ENCODE measurements at places on chromosomes 13 and 19. TPM values are rescaled to one million over a fixed set of nuclear protein-coding genes. Genes with fewer than 3 reads are reported as not detected.
A peak's percentile ranks its signal among the peaks of the same experiment; 100 is the strongest.

Gene MEF2B
- 2.9 TPM for total RNA-seq

Gene CGB8
- total RNA-seq: not detected

Gene ENOX1
- total RNA-seq: 4.5 TPM

Gene CYP4F8
- total RNA-seq: not detected

Gene NEK5
- 0.13 TPM for total RNA-seq

GRCh38 chr13:41222259-41222852 lies 28.0 kb upstream of the KBTBD7 start:
- peak; percentile 66 for DNase-seq

GRCh38 chr13:61180234-61180633 lies 235.4 kb downstream of the PCDH20 start:
- no peak for DNase-seq

DNA sequence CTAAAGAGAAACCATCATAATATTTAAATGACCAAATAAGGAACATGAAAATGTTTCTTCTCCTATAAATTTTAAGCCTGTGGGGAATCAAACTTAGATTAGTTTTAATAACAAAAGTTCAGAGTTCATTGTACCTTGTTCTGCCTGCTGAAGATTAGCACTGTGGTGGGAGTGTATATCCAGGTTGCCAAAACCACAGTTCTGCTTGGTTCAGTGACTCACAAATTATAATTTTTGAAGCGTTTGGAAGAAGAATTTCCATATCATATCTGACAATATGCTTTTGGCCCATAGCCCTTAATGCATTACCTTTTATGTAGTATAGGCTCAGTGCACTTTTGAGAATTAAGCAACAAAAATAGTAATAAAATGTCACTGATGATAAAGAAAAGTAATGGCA lies 545.2 kb downstream of the GPC6 start:
- DNase-seq: no peak

DNA sequence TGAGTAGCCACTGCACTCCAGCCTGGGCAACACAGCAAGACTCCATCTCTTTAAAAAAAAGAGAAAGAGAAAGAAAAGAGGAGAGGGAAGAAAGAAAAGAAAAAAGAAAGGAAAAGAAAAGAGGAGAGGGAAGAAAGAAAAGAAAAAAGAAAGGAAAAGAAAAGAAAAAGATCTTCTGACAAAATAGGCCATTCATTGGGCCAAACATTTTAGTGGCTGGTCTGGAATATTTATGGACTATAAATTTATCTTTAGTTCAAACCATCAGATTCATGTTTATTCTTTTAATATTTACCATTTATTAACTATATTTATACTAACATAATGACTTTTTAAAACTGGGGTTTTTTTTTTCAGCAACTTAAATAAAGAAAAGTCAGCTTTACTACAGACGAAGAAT lies 85.6 kb upstream of the KLF5 start:
- DNase-seq: no peak

DNA sequence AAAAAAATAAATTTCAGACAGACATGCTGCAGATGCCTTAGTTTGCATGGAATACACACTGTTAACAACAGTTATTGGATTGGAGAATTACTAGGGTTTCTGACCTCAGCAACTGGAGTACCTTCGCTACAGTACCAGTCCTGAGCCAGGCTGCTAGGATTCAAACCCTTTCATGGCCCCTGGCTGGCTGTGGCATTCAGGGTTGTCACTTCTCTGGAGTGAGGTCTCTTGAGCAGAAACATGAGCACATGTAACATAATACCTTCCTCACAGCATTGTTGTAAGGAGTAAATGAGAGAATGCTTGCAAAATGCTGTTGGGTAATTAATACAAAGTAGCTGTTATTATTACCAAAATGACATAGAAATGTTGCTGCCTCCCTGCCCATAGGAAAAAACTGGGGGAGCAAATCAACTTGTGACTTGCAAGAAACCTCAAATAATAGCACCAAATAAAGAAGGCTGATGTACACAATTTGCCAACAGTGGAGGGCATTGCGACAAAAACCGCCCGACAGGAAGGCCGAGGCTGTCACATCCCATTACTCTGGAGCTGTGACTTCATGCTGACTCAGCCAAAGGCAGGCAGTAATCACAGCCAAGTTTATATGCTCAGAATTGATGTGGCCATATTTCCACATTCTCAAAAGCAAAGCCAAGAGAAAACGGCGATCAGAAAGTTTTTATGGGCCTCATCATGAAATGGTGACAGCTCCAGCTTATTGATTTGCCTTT lies 100.4 kb downstream of the RFC3 start:
- peak; percentile 45 for DNase-seq

- DNase-seq: peak; percentile 29
These were observed 27.1 kb downstream of the MEGF8 start for GRCh38 chr19:42352301-42353259.

DNA sequence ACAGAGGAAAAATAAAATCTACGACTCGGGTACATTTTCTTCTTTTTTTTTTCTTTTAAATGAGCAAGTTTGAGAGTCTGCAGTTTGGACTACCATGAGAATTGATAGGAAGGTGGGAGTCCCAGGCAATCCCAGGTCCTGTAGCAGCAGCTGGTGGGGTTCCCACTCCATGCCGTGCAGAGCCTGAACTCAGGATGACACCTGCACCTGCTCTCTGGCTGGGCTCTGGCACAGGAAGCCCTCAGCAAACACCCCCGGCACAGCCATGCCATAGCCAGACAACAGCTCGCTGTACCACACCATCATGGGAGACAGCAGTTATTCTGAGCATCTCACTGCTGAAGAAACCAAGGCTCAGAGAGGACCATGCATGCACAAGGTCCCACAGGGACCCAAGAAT lies 6.2 kb upstream of the GP6 start:
- DNase-seq: no peak

GRCh38 chr13:105272660-105273631 lies 1262.5 kb downstream of the EFNB2 start:
- no peak for DNase-seq

- DNase-seq: no peak
These were observed 3.2 kb downstream of the LSM4 start for GRCh38 chr19:18319591-18320135.

DNA sequence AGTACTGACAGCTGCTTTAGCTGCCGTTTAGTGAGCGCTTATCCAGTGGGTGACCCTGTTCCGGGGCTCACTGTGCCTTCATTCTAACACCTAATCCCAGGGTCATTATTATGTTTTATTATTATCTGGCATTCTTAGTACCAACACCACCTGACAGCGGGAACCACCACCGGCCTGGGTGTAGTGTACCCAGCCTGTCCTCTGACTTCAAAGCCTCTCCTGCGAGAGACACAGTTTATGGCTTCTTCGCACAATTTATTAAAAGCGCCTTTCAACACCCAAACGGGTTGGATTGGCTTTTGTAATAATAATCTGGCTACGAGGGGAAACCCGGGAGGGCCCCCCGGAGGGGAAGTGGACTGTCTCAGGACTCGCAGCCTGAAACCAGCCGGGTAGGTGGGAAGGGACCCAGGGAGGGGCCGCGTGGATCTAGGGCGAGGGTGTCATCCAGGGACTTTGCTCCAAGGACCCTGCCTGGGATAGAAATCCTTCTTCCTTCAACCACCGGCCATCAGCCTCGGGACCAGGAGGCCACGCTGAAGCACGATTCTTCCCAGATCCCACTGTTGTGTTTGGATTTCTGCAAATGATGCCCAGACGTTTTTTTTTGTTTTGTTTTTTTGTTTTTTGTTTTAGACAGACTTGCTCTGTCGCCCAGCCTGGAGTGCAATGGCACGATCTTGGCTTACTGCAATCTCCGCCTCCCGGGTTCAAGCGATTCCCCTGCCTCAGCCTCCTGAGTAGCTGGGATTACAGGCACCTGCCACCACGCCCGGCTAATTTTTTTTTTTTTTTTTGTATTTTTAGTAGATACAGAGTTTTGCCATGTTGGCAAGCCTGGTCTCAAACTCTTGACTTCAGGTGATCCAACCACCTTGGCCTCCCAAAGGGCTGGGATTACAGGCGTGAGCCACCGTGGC lies 1.6 kb upstream of the ZBTB7A start:
- no peak for DNase-seq

- DNase-seq: peak; percentile 39
These were observed 1.0 kb upstream of the ETHE1 start for GRCh38 chr19:43527860-43528622.

DNA sequence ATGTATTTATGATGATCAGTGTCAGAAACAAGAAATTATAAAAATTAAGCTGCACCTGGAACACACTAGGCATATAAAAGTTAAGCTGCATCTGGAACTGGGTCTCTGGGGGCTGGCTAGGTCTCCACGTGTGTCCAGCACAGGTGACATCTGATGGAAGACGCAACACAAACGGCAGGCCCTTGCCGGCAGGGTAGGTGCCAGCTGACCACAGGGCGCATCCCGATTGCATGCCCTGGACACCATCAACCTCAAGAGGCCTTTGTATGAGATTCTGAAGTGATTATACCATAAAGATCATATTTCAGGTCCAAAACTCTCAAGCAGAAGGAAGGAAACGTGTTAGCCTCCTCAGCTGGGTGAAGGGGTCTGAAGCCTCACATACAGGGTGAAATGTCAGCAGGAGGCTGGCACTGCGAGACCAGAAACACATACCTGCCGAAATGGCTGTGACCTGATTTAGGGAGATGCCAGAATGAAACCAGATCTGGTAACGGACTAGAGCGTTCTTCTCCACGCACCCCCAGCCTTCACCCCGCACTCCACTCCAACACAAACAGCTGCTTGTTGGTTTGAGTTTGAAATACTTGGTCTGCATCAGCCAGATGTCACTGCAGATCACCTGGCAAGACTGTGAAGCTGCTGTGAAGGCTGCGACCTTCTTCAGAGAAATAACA lies 37.3 kb downstream of the COL4A1 start:
- DNase-seq: no peak

GRCh38 chr13:42686165-42686564 lies 95.2 kb upstream of the FAM216B start:
- DNase-seq: no peak

GRCh38 chr19:48415806-48416221 lies 22.3 kb downstream of the GRIN2D start:
- no peak for DNase-seq
